ENCODE measurements at places on chromosomes 3 and 15.

DNA sequence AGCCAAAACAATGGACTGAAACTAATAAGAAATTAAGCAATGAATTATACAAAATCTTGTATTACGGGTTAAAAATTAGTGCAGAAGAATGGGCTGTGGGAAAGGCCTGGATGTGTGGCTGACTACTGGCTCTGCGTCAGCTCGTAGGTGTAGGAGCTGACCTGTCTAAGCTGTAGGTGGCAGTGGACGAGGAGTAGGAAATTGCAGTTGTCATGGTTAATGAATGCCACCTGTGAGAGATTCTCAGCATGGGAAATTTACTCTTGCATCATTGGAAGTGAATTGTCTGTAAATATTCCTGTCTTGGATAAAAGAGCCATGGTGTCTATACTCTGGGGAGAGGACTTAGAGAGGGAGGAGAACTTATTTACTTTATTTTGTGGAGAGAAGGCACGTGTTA, 23.4 kb downstream of the CHRNA7 start:
- DNase-seq: no peak

DNA sequence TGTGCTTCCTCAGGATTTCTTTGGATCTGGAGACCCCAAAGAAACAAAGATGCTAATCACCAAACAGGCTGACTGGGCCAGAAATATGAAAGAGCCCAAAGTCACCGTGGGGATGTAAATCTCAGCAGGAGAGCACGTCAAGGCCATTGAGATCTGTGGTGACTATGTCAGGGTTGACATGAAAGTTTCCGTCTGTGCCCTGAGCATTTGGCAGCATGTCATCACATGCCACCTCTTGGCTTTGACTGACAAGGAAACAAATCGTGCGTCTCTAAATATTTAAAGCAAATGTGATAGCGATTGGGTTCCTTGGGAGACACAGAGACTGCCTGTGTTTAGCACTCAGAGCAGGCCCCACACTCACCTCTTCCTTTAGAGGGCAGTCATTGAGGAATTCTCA, 35.2 kb downstream of the EFCAB12 start:
- no peak for DNase-seq

DNA sequence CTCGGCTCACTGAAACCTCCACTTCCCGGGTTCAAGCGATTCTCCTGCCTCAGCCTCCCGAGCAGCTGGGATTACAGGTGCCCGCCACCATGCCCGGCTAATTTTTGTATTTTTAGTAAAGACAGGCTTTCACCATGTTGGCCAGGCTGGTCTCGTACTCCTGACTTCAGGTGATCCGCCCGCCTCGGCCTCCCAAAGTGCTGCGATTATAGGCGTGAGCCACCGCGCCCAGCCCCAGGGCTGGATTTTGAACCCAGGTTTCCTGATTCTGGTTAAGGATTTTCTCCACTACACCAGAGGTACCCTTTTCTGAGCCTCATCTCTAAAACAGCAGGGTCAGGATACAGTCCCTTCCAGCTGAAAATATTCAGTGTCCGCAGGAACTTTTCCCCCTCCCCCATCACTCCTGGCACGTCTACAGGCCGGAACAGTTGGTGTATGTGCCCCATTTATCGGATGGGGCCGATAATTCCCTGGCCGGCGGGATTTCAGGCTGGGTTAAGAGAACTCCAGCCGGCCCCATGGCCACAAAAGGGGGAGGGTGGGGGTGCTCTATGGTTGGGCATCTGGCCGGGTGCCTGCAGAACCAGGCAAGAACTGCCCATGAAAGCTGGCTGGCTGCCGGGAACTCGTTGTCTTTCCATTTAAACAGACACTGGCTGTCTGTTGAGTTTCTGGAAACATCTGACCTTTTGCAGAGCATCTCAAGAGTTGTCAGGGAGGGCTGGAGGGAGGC, 26.8 kb upstream of the SEMA4B start:
- no peak for DNase-seq

GRCh38 chr3:49867871-49868321, 1.8 kb downstream of the CAMKV start:
- peak; percentile 40 for DNase-seq

DNA sequence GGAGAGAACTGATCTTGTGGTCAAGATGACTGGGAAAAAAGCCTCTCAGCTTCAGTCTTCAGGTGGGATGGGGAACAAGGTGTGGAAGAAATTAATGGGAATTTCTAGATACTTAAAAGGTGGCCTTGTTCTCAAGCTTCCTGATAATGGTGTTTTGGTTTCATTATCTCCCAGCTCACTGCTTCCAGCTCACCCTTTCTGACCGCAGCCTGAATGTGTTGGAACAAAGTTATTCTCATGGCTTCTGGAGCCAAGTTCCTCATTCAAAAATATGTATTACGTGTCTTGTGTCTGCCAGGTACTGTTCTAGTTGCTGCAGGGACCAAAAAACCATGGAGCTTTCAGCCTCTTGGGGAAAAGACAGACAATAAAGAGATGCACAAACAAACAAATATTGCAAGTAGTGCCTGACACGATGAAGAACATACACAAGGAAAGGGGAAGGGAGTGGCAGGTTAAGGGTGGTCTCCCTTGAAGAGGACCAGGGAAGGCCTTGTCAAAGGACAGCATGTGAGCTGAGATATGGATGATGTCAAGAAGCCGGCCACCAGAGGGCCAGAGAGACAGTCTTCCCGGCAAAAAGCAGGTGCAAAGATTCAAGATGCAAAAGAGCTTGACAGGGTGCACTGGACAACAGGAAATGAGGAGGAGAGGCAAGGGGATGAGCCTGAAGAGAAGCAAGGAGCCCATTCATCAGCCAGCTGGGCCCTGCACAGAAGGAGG, 35.5 kb downstream of the ARRDC4 start:
- peak; percentile 12 for DNase-seq

DNA sequence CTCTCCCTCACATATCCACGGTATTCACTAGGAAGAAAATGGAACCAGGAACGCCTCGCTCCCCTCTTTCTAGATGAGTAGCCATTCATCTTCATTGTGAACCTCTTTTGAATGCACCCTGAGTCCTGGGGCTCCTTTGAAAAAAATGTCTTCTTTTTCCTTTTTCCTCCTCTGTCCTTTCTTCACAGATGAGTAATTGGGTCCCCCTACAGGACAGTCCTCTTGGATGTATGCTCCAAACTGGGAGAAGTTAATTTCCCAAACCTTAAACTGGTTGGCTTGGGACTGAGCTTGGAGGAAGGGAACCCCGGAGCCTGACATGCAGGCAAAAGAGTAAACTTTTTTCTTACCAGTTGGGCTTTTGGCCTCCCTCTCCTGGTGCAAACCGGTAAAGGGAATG, 108.8 kb downstream of the DPH6 start:
- no peak for DNase-seq

- no peak for DNase-seq
Measured at GRCh38 chr3:156862338-156862737, 36.2 kb downstream of the LEKR1 start.

- no peak for DNase-seq
Measured at GRCh38 chr15:58396181-58396580, 35.6 kb upstream of the LIPC start.

- DNase-seq: no peak
Measured at GRCh38 chr3:133937061-133937686, 41.5 kb upstream of the RAB6B start.

DNA sequence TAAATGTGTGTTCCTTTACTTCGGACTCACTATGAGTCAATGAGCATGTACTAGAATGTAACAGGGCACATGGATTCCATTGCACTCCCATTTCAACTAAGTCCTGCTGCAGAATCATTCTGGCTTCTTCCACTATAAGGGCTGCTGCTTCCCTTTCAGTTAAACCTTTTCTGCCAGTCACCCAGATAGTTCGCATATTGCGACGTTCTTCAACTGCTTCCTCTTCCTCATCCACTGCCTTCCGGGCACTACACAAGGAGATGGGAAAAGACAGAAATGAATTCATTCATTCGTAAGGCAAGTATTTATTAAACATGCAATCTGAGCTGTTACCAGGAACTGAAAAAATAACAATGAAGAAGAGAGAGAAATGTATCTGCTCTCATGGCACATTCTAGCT, 55.6 kb downstream of the POLQ start:
- no peak for DNase-seq

DNA sequence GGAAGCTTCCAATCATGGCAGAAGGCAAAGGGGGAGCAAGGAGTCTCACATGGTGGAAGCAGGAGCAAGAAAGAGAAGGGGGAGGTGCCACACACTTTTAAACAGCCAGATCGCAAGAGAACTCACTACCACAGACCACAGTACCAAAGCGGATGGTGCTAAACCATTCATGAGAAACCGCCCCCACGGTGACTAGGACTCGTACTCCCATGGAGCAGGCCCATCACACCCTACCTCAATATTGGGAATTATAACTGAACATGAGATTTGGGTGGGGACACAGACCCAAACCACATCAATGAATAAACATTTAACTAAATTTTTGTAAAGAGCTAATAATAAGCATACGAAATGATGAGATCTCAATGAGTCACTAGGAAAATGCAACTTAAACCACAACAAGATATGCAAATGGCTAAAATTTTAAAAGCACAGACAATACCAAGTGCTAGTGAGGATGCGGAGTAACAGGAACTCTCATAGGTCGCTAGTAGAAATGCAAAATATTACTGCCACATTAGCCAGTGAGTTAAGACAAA, 10.0 kb downstream of the MRPS25 start:
- peak; percentile 79 for DNase-seq

DNA sequence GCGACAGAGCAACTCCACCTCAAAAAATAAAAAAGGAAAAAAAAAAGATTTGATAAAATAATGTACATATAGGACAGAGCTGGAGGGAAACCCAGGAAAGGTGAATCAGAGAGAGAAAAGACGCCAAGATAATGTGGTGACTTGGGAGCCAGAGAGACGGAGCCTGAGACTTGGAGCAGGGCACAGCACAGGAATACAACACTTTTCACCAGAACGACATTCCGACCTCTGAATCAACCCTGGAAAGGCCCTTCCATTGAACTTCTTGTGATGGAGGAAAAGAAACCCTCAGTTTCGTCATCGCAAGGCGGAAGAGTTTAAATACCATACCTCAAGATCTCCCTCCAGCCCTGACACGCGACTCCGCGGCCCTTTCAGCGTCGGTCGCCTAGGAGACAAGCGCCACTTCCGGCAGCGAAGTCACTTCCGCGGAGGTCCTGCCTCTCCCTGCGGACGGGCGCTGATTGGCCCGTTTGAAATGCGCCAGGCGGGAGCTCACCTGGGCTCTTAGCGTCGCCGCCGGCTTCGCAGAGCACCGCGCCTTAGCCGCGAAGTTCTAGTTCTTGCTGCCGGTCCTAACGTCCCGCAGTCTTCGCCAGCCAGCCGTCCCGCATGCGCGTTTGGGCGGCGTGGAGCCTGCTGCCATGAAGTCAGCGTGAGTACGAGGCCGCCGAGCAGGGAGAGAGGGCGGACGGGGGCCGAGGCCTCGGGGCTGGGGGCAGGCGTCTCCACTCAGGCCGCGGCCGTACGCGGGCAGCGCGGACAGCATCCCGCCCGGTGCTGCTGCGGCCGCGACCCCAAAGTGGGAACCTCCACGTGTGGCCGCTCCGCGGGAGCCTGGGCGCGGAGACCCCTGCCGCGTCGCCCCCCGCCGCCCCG, at the start of gene KIF23:
KIF23 (plus strand) TSS at position 528 of the 879 bp plus-strand sequence; CDS start at position 645, 117 bp downstream.
- DNase-seq: peak; percentile 95

Data from activated CD4-positive, alpha-beta memory T cell treated with anti-CD3 and anti-CD28 coated beads for 36 hours (primary cell).